ENCODE measurements at places on chromosomes 4 and X. TPM values are rescaled to one million over a fixed set of nuclear protein-coding genes. Genes with fewer than 3 reads are reported as not detected.

NHSL2 gene
- total RNA-seq = 0.64 TPM

CT55 gene
- 0.09 TPM for total RNA-seq

C4orf51 gene
- not detected for total RNA-seq

AREG gene
- not detected for total RNA-seq
